Stimulated activated CD8-positive, alpha-beta memory T cell treated with anti-CD3 and anti-CD28 coated beads, Interleukin-7, amount 100 ng/mL, for 24 hours (primary cell): ENCODE measurements at places on chromosomes 4 and X.

GRCh38 chr4:185128272-185129119, 14.6 kb upstream of the SLC25A4 start:
- no peak for DNase-seq

- DNase-seq: no peak
Observed at GRCh38 chrX:75623535-75623934, 100.7 kb upstream of the ZDHHC15 start.

- peak; percentile 70 for DNase-seq
Observed at GRCh38 chr4:1579901-1580691, 104.0 kb downstream of the FAM53A start.

DNA sequence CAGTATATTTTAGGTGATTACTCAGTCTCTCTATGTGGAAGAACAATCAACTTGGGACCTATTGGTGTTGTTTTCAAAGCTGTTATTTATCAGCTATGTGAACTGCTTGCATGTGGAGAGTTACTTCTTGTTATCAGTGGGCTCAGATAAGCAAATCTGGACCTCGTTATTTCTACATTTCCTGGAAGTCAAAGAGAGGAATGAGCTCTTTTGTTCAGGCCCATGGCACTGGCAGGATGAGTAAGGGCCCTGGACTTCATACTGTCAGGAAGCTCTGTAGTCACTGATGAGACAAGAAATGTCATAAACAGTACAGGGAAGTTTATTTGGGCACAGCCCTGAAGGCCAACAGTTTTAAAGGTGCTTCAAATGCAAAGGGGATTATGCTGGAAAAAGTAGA, 760.6 kb upstream of the EPHA5 start:
- no peak for DNase-seq

- no peak for DNase-seq
Observed at GRCh38 chr4:3177905-3178304, 71.1 kb upstream of the MSANTD1 start.

DNA sequence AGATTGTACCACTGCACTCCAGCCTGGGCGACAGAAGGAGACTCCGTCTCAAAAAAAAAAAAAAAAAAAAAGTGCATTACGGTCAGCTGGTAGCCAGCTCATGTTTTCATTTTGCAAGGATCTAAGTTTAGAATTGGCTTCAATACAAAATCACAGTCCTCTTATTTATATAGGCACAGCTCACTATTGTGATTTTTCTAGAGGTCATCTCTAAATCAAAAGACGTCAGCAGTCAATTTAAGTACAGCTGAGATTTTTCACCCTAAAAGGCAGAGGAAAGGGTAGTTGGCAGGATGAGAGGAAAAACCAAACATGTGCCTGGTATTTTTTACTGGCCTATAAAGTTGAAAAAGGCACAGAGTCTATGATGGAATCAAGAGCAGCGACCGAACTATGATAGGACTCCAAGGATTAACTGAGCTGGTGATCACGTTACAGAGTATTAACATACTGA, 30.8 kb downstream of the ASB5 start:
- no peak for DNase-seq

DNA sequence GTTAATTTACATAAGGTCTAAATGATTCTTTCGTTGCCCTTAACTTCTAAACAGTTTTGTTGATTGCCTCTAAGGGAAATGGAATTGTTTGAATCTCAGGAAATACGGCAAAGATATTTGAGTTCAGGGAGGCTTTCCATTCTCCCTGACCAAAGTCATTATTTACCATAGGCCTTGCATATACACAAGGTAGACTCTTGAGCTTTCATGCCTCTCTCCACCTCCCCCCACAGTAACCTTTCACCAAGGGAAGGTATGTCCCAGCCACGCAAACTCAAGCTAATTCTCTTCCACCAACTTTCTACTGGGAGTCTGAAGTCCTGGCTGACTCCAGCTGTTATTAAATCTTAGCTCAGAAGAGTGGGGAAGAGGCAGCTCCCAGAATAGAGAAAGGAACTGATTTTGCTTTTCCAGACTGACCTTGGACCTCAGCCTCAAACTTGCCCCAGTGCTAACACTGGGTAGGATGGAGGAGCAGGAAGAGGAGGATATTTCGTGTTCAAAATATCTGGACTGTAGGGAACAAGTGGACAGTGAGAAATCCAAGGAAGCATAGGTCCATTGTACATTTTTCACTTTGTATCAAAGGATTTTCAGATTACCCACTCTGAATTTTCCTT, 1.4 kb downstream of the IGSF1 start:
- DNase-seq: no peak

- no peak for DNase-seq
Observed at GRCh38 chrX:123993326-123993725, 31.8 kb downstream of the STAG2 start.

DNA sequence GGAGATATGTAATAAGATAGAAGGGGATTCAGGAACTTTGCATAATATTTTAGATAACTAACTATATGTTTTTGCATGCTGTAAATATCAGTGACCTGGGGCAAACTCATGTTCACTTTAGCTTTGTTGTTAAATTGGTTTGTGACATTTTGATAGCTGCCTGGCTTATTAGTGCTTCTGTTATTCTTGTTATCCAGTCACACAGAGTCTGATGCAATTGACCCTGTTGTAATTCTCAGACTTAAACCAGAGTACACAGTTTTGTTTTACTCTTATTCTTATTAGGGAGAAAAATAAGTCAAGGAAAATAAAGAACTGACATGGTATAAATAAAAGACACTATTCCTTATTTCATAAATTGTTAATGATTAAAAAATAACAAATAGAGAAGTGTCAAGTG, 516.7 kb upstream of the SLIT2 start:
- DNase-seq: no peak

DNA sequence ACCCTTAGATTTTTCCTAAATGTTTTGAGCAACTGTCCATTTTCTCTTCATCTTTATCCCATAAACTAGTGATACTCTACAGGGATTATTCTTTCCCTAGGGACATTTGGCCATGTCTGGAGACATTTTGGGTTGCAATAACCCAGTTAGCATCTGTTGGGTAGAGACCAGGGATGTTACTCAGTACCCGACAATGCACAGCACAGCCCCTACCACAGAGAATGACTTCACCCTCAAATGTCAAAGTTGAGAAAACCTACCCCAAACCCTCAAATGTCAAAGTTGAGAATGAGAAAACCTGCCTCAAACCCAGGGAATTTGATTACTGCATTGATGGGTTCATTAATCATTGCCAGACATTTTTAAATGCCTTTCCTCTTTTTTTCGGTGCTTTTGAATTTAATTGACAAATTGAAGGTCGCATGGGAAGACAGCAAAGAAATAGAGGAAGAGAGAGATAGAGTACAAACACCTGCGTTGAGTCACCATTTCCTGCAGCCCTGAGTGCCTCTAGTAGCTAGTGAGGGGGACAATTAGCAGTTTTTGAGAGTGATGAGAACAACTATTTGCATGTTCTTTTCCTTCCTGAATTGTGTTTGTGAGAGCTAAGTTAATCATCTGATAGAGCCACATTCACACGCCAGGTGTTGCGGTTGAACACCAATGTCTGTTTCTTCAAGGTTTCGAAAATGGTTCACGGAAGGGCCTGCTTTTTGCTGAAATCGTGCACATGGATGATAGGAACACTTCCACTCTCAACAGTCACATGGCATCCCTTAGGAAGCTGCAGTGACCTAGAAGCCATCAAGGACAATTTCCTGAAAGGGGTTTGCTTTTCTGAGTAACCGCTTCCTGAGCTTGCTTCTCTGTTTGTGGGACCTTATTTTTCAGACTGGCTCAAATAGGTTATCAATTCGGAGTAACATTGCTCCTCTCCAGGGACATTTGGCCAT, 203.9 kb upstream of the VCX3A start:
- DNase-seq: no peak

GRCh38 chrX:30653415-30654131, at the start of gene GK:
GK (plus strand) TSS chrX:30653423; CDS start chrX:30653538, 115 bp downstream.
- no peak for DNase-seq

DNA sequence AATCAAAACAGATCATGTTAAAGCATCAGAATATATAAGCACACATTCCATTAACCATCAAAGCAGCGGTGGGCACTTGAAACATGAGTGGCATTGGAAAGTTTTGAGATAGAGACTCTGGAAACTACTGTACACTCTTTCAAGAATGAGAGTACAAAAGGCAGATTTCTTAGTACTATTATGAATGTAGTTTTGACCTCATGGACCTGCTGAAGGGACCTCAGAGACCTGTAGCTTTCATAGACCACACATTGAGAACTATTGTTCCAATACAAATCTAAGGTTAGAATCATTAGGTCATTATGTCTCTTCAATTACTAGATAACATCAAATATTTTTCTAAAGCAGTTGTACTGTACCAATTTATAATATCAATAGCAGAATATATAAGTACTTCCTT, 283.6 kb downstream of the RPA4 start:
- no peak for DNase-seq

DNA sequence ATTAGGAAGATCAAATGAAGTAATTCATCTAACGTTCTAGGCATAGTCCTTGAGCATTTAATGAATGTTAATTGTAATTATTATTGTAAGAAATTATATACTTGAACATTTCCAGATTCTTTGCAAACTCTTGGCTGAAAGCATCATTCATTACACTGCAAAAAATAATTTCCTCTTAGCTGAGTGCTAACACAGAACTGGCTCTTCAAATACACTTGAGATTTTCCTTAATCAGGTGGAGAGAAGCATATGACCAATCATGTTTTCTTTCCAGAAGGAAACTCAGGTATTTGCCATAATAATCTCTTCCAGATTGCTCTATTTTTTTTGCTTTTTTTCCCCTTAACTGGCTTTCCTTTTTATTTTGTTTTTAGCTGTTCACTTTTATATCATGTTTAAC, 42.5 kb downstream of the SLC39A8 start:
- no peak for DNase-seq

GRCh38 chrX:124462931-124463330, 116.6 kb downstream of the SH2D1A start:
- DNase-seq: no peak

DNA sequence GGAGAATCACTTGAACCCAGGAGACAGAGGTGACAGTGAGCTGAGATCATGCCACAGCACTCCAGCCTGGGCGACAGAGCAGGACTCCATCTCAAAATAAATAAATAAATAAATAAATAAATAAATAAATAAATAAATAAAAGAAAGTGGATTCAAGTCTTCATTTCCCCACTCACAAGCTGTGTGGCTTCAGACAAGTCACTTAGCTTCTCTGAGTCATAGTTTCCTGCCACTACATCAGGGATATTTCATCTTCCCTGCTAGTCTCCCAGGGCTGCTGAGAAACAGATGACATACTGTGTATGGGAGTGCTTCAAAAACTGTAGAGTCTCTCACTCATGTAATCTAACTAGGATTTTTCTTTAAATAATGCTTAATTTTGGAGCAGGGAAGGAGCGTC, 37.2 kb downstream of the TBC1D9 start:
- no peak for DNase-seq

- DNase-seq: no peak
Observed at GRCh38 chr4:38254825-38255224, 294.6 kb downstream of the PTTG2 start.

GRCh38 chrX:39996536-39996935, 101.2 kb downstream of the BCOR start:
- no peak for DNase-seq

DNA sequence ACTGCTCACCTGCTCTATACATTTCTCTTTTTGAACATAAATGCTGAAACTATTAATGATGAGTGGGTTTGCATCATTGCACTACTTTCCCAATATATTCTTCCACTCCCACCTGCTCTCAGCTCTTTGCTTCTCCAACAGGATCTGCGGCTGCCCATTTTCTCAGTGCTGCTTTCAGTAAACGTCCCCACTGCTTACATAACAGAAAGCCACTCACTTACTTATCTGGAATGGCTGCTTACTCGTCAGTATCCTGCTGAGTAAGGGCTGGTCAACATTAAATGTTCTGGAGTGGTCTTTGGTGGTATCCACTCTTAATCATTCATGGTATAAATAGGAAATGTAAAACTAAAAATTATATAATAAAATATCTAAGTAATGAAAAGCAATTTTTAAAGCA, 112.8 kb upstream of the HPF1 start:
- no peak for DNase-seq

- DNase-seq: no peak
Observed at GRCh38 chr4:139736274-139736660, 70.6 kb downstream of the MGST2 start.

- no peak for DNase-seq
Observed at GRCh38 chrX:22740836-22741235, 258.9 kb upstream of the DDX53 start.

DNA sequence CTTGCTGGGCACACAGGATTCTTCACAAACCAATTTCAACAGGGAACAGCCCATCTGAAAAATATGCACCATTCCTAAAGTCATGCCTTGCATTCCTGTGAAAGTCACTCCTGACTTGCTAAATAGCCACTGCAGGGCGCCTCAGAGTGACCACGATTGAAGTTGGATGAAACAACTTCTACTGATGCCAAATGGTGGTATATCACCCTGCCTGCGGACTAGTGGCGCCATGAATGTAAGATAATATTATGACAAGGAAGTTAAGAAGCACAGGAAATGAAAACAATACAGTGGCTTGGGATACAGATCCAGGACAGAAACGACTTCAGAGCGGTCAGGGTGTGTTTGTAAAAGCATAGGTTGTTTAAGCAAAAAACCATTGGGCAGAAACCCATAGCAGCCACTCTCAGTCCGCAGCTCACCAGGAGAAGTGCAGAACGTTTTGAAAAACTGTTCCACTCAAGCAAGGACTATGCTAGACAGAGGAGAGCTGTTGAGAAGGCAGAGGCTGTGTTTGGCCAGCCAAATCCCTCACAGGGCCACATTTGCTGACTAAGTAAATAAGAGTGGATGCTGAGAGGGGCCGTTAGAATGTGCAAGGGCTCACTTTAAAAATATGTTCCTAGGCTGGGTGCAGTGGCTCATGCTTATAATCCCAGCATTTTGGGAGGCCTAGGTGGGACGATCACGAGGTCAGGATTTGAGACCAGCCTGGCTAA, 250.4 kb downstream of the PTTG2 start:
- DNase-seq: no peak

- no peak for DNase-seq
Observed at GRCh38 chrX:22249371-22249770, 23.3 kb upstream of the CBLL2 start.

GRCh38 chrX:110310000-110310790, 7.7 kb downstream of the AMMECR1 start:
- no peak for DNase-seq

DNA sequence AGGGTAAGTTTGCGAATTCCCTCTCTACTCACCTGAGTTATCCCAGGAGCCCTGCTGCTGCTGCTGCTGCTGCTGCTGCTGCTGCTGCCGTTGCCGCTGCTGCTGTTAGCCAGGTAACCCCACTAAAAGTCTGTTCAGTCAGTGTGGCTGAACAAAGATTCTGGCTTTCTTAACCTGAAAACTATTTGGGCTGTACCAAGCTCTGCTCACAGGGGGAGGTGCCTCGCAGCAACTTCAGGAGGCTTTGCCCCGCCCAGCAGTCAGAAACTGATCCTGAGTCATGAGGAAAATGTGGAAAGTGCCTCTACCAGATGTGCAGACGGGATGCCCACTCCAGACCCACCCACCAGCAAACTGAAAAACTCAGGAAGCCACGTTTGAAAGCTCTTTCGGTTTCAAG, at the start of gene CAPN6:
CAPN6 (minus strand) TSS at position 145 of the 400 bp plus-strand sequence. CDS start 6,547 bp downstream, outside the sequence.
- no peak for DNase-seq

- DNase-seq: no peak
Observed at GRCh38 chr4:88989990-88990389, 67.0 kb downstream of the FAM13A start.

- no peak for DNase-seq
Observed at GRCh38 chrX:48761674-48762471, at the start of gene GLOD5. GLOD5 (plus strand) TSS chrX:48761747; CDS start chrX:48761791, 44 bp downstream.

- no peak for DNase-seq
Observed at GRCh38 chr4:41320278-41320677, 63.5 kb downstream of the UCHL1 start.

GRCh38 chr4:46390355-46391058, 579 bp upstream of the GABRA2 start:
- no peak for DNase-seq

- no peak for DNase-seq
Observed at GRCh38 chr4:107219681-107220080, 183.6 kb upstream of the DKK2 start.
